ENCODE measurements at places on chromosomes 2 and 18.

GRCh38 chr2:157677941-157678340 is 49.3 kb upstream of the ACVR1C start:
- DNase-seq: no peak

DNA sequence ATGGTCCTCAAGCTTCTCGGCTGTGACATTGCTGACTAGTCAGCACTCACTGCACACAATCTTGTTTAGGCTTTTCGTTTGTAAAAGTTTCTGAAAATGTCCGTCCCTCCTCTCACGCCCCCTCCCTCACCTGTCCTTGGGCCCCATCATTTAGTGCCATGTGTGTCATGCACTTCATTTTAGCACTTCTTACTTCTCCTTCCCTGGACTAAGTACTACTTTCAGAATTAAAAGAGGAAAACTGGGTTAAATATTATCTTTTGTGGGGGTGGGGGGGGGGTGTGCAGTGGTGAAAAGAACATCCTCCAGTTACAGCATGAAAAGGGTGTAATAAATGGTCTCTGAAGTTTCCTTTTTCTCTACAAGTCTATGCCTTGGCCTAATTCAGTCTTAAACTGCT is 182.0 kb upstream of the SP5 start:
- DNase-seq: no peak

DNA sequence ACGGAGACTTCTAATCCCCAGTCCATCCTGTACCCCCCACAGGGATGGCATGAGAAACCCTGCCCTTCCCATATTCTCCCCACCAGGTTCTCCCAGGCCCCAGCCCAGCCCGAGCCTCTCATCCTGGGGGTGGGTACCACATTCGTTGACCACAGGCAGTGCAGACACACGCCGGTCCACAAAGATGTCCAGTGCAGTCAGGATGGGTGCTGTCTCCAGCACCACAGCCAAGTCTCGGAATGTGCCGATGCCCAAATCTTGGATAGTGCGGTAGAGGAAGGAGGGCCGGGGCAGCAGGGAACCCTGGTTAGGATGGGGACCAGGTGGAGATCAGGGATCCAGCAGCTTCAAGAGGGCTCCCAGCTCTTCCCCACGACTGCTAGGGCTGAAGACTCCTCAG is 4.8 kb downstream of the PRKAG3 start:
- no peak for DNase-seq

DNA sequence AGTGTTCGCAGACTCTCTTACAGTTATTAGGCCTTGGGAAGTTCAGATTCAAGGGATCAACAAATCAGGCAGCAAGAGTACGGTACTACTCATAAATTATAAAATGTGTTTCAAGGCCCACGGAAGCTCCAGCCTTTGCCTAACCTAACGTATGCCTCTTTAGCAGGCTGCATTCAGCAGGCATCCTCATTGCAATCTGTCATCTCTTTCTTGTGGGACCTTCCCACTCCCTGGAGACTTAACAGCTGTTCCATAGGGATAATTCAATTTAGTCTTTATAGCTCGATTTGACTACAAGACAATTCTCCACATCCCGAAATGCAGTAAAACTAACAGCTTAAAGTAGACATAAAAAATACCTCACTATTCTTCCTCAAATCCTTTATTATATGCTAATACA is 453.7 kb downstream of the CNTNAP5 start:
- no peak for DNase-seq

- no peak for DNase-seq
These were observed 38.1 kb upstream of the SLC38A11 start for GRCh38 chr2:164993287-164994016.

Data from NCI-H2107 (cell line).